Right ventricle myocardium inferior (tissue), 1 donor: ENCODE measurements at places on chromosomes 7 and 10. TPM values are rescaled to one million over a fixed set of nuclear protein-coding genes. Genes with fewer than 3 reads are reported as not detected.

DNA sequence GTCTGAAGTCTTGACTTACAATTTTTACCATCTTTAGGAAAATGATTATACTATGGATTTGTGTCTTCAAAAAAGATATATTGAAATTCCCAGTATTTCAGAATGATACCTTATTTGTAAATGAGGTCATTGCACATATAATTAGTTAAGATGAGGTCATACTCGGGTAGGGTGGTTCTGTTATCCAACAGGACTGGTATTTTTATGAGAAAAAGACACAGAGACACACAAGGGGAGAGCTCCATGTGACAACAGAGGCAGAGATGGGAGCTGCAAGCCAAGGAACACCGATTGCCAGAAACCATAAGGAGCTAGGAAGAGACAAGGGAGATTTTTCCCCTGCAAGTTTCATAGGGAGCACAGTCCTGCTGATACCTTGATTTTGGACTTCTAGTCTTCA lies 356.9 kb downstream of the ARL4A start:
- DNase-seq = no peak

DNA sequence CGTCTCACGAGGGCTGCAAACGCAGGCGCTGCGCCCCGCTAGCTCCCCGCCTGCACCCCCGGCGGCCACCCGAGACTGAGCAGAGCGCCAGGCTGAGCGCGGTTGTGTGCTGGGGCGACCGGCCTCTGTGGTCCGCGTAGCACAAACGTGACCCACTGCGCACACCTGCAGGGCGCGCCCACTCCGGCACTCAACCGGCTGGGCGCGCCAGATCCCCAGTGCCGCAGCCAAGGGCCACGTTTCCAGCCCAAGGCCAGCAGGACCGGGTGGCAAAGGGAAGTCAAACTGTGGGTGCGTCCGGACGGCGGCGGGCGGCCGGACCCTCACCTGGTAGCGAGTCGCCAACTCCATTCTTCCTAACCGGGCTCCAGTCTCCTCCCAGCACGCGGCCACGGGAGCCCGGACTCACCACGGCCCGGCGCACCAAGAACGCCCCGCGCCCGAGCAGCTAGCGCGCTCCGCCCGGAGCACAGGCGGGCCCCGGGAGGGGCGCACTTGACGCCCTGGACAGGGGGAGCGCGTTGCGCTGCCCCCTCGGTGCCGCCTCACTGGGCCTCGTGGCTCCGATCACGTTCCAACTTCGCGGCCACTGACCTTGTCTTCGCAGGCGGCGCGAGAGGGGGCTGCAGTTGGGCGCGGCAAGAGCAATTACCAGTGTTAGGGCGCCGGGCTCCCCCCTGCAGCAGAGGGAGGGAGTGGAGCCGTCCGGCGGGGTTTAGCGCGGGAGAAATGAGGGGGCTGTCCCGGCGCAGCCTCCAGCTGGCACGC lies at the start of gene CDCA7L:
Gene CDCA7L (minus strand): TSS at position 446 of the 768 bp plus-strand sequence. CDS start 95 bp downstream, at position 351.
- DNase-seq = peak; percentile 90

Gene PPIA
- total RNA-seq = 524 TPM

Gene HGF
- total RNA-seq = 3.1 TPM

Gene TFEC
- total RNA-seq = 1.6 TPM
